Glutamatergic neuron (in vitro differentiated cells): ENCODE measurements at places on chromosomes 5 and 9.

GRCh38 chr5:164335837-164336236 lies 830.4 kb downstream of the MAT2B start:
- peaks cover 11% of the 10 kb centered on the region for H3K4me1 ChIP-seq
- DNase-seq, result no peak
- no peaks in the 10 kb centered on the region for H3K27me3 ChIP-seq
- no peak overlapping the region for H3K27ac ChIP-seq
- no peaks in the 10 kb centered on the region for H3K36me3 ChIP-seq

DNA sequence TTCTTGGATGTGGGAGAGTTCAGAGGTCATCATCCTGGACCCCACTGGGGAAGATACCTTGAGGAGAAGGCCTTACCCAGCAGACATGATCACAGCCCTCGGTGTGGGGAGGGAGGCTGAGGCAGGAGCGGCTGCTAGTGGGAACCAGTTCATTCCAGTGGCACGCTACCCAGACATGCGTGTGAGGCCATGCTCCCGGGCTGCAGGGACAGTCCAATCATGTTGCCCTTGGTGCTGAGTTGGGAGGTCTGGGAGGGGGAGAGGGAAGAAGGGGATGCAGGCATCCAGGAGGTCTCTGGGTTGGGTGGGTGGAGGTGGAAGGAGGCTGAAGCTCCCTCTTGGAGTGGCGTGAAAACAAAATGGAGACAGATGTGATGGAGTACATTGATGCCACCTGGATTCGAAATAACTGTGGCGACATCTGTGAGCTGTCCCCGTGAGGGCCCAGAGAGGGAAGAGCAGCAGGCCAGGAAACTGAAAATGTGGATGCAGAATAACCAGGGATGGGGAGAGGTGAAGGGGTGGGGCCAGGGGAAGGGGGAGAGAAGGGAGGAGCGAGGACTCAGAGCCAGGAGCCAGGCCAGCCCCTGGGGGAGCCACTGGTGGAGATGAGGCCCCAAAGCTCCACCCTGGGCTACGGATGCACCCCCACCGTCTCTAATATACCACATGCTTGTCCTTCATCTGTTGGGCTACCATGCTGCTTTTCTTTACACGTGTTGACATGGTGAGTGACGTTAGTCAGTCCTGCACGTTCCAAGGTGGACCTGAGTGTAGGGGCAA lies 16.2 kb downstream of the NDUFS6 start:
- H3K27me3 ChIP-seq, result no peaks in the 10 kb centered on the region
- H3K27ac ChIP-seq, result no peak overlapping the region
- H3K36me3 ChIP-seq, result peaks cover 22% of the 10 kb centered on the region
- H3K4me3 ChIP-seq, result no peak overlapping the region
- no peak for DNase-seq

DNA sequence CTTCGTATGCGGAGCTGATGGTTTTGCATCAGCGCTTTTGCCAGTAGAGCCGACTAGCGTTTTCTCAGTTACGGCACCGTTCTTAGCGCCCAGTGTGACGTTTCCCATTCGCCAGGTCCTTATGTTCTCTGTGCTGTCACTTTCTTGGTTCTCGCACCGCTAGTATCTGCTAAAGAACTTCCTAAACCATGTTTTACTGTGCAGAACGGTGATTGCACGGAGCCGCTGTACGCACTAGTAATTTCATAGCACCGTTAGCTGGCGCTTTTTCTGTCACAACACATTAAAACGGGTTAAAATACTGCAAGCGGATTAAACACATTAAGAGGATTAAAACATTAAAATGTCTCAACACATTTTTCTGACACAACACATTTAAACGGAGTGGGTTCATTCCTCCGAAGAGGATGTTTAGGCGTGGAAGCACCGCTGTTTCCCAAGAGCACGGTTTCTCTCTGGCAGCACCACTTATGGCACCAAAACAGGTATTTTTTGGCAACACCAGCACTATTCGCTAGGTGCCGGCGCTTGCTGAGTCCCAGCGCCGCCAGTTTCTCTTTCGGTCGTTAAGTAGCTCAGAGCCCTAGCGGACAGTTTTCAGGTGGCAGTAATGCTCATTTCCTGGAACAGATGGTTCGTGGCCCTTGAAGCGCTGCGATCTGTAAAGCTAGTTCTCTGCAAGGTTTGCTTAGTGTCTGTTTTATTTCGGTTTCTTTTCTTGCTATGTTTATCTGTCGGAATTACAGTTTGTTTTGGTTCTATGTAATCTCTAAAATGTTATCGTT lies 20.3 kb downstream of the ANXA2R start:
- DNase-seq, result peak; percentile 44
- H3K4me1 ChIP-seq, result peaks cover 7% of the 10 kb centered on the region
- peaks cover 28% of the 10 kb centered on the region for H3K27me3 ChIP-seq
- H3K27ac ChIP-seq, result peak overlapping the region; percentile 38
- peak overlapping the region; percentile 96 for H3K4me3 ChIP-seq

- DNase-seq, result no peak
- H3K27ac ChIP-seq, result no peak overlapping the region
- no peak overlapping the region for H3K4me3 ChIP-seq
- peaks cover 3% of the 10 kb centered on the region for H3K27me3 ChIP-seq
- no peaks in the 10 kb centered on the region for H3K4me1 ChIP-seq
- H3K36me3 ChIP-seq, result no peaks in the 10 kb centered on the region
Measured at GRCh38 chr9:131518553-131518952, 12.5 kb downstream of the UCK1 start.
